Aorta (tissue), 5 donors: ENCODE measurements at places on chromosomes 16 and 17. TPM values are rescaled to one million over a fixed set of nuclear protein-coding genes. Genes with fewer than 3 reads are reported as not detected.
A peak's percentile ranks its signal among the peaks of the same experiment; 100 is the strongest.

The ATP2C2 gene
- 0.49 TPM for total RNA-seq

The PRAC2 gene
- not detected for total RNA-seq

The PPM1E gene
- total RNA-seq = 0.21 TPM

The EIF1 gene
- total RNA-seq = 726 TPM

The SEPTIN12 gene
- not detected for total RNA-seq

The SLC12A3 gene
- total RNA-seq = not detected

The SLC5A2 gene
- 0.24 TPM for total RNA-seq

The RILP gene
- 12.0 TPM for total RNA-seq

The RAB26 gene
- total RNA-seq = not detected

The NPB gene
- 0.58 TPM for total RNA-seq

GRCh38 chr16:46973996-46974324 lies 486 bp upstream of the DNAJA2 start:
- DNase-seq = no peak

DNA sequence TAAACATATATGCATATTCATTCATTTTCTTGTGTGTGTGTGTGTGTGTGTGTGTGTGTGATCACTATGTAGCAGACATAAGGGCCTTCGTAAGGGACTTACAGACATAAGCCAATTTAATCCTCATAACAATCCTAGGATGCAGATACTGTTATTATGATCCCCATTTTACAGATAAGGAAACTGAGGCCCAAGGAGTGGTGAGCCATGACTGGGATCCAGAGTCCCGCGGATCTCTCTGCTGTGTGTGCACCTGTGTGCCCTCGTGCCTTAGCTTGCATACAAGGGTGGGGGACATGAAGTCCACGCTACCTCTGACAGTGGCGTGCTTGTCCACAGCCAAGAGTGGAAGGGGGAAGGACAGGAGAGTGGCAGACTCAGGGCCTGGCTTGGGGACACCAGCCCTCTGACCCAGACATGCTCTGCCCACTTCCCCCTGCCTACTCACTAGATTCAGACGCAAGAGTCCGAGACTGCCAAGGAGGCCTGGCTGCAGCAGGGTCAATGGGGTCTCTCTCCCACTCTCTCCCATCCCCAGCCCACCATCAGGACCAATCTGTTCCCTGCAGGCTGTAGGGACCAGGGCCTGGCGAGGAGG lies 9.8 kb upstream of the SMTNL2 start:
- no peak for DNase-seq

- DNase-seq = no peak
Observed at GRCh38 chr16:71384073-71384724, 25.7 kb downstream of the CALB2 start.

GRCh38 chr17:15513058-15513791 lies 45.8 kb upstream of the CDRT4 start:
- DNase-seq = no peak

DNA sequence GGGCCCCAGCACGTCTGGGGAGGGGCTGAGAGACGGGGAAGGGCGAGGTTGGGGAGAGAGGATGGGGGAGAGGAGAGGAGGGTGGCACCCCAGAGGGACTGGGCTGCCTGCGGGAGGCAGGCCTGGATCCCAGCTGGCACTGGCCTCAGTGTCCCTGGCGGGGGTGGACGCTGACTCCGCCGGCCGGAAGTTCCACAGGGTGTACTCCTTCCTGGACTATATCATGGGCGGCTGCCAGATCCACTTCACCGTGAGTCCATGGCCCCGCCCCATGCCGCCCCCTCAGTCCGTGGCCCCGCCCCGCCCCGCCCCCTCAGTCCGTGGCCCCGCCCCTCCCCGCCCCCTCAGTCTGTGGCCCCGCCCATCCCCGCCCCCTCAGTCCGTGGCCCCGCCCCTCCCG lies 11.3 kb downstream of the CPNE7 start:
- no peak for DNase-seq

- no peak for DNase-seq
Observed at GRCh38 chr17:77450742-77451244, 310.0 kb downstream of the SEC14L1 start.

GRCh38 chr17:63116967-63117830 lies 151.2 kb downstream of the TANC2 start:
- no peak for DNase-seq

- DNase-seq = peak; percentile 85
Observed at GRCh38 chr16:4415538-4416199, 727 bp downstream of the CORO7 start.

DNA sequence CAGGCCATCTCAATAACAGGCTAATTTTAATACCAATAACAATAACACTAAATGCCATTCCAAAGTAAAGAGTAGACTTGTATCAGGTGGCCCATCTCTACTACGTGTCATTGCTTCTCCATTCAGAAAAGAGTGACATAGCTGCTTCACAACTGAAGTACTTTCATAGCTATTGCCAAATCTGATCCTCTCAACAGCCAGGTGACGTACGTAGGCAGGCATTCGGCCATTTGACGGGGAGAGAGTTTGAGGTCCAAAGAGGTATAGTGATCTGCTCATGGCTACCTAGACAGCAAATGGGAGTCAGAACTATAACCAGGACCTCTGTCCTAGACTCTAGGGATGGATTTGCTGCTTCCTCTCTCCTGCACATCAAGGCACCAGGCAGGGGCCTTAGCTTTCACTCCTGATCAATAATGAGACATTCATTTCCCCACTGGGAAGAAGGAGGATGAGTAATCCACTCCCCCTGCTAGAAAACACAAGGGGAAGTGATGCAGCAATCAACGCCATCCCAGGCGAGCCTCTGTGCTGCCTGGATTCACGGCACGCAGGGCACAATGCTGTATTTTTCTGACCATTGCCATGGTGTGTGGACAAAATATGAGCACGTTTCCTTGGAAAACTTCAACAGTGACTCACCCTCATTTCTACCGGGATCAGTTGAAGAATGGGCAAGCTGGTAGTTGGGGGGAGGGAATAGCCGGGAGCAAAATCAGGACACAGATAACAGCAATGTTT lies 80.9 kb downstream of the SPACA3 start:
- no peak for DNase-seq

GRCh38 chr16:57115514-57116182 lies 23.3 kb downstream of the CPNE2 start:
- DNase-seq = peak; percentile 80

DNA sequence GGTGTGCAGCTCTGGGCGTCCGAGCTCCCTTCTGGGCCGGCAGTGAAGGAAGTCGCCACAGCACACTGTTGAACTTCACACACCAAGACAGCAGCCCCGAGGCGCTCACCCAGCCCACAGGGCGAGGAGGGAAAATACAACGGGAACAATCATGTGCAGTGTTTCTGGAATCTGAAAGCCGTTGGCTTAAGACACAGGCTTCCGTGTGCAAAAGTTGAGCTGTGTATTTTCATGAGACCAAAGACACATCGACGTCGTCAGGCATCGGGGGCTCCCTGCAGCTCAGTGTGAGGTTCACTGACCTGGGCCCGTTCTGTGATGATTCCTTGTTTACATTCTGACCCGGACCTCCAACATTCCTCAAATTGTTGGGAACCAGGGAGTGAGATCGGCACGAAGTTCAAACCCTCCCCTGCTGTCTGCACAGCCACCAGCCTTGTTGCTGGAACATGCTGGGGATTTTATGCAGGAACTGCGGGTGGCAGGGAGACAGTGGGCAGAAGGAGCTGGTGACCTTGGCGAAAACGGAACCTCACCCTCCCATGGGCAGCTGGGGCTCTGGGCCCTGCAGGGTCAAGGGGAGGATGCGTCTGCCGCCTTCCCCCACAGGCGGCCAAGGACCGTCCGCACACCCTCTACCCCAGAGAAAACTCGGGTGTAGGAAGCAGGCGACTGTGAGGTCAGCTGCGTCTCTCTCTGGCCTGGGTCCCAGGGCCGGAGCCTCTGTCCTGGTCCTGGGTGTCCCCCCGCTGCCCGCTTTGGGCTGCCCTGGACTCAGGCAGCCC lies 72.2 kb downstream of the METRNL start:
- peak; percentile 68 for DNase-seq

DNA sequence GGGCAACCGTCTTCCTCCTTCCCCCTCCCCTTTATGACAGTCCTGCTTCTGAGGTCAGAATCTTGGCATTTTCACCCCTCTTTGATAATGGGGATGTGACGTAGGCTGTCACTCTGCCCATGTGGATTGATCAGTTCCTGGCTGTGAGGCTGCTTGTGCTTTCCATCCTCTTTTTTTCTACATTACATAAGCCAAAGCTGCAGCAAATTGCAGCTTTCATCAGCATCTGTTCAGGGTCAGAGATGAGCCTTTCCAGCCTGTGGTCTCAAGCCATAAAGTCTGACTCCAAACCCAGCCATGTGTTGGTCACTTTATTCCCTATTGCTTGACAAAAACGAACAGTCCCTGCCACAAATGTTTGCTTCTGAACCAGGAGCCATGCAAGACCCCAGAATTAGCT lies 535.1 kb downstream of the CDH11 start:
- no peak for DNase-seq

- no peak for DNase-seq
Observed at GRCh38 chr17:78779850-78780249, 2.2 kb downstream of the CYTH1 start.

DNA sequence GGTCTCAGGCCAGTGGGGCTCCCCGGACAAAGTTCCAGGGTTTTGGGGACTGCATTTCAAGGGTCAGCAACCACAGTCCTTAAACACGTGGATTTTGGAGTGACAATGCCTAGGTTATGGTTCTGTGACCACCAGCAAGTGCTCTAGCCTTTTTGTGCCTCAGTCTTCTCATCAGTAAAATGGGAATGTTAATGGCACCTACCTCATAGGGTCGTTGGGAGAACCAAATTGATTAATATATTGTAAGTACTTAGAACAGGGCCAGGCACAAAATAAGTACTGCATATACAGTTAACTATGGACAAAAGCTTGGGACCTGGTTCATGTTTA lies 13.8 kb downstream of the IL4R start:
- no peak for DNase-seq

DNA sequence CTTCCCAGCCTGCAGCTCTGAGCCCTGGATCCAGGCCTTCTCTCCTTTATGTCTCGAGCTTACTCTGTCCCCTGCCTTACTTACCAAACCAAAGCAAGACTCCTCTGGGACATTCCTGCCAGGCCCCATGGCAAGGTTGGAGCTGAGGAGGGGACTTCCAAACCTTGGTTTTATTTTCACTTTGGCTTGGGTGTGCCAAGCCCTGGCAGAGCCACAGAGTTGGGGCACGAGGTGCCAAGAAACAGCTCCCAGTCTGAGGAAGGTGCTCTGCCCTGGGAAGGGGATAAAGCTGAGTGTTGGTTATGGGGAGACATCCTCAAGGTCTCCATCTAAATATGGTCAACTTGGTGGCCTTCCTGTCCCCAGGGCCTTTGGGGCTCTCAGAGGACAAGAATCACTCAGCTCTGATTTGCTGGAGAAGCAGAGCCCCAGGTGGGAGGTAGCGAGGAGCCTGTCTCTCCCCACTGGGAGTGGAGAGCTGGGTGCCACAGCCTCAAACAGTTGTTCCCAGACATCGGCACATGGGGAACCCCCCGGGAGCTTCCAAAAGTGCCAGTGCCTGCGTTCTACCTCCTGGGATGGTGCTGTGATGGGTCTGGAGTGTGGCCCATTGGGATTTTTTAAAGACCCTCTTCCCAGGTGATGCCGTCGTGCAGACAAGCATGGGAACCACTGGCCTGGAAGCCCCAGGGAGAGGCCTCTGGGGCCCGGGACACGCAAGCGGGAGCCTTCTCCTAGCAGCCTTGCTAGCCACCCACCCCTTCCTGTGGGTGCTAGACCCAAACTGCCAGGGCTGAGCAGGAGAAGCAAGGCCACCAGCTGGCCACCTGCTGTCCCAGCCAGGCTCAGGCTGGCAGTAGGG lies 10.3 kb downstream of the NLRC5 start:
- no peak for DNase-seq

DNA sequence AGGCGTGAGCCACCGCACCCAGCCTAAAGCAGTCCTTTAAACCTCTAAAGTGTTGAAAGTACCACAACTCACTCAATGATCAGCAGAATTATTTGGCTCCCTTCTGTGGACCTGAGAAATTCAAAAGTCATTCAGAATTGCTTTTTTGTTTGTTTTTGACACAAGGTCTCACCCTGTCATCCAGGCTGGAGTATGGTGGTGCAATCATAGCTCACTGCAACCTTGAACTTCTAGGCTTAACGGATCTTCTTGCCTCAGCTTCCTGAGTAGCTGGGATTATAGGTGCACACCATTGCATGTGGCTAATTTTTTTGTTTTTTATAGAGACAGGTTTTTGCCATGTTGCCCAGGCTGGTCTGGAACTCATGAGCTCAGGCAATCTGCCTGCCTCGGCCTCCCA lies 44.3 kb downstream of the TRAF4 start:
- DNase-seq = no peak

DNA sequence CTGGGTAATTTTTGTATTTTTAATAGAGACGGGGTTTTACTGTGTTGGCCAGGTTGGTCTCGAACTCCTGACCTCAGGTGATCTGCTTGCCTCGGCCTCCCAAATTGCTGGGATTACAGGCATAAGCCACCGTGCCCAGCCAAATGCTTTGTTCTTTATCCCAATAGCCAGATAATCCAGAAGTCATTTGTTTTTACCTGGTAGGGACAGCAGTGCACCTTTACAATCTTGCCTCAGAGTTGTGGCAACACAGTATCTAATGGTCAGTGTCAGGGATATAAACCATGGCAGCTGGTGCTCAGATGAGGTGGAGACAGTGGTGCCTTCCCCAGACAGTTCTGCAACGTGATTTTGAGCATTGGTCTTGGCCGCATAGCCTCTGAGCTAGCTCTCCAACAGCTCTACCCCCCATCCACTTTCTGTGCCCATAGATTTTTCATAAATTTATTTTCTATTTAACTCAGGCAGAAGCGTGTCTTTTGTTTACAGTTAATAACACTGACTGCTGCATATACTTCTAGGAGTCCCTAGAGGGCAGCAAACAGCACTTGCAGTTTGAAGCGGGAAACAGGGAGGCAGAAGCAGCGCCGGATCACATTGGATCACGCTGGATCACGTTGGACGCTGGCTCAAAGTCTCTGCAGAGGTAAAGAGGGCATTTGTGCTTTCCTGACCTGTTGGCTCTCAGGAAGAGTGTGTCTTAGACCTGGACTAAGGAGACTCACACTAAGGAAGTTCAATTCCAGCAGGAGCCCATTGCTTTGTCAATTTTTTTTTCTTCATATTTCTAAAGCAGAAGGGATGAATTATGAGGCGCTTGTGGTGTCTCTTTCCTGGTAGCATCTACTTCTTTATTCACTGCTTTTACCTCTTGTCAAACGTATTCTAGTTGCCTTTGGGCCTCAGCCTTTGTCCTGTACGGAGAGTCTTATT lies 5.1 kb upstream of the GGT6 start:
- DNase-seq = peak; percentile 74

DNA sequence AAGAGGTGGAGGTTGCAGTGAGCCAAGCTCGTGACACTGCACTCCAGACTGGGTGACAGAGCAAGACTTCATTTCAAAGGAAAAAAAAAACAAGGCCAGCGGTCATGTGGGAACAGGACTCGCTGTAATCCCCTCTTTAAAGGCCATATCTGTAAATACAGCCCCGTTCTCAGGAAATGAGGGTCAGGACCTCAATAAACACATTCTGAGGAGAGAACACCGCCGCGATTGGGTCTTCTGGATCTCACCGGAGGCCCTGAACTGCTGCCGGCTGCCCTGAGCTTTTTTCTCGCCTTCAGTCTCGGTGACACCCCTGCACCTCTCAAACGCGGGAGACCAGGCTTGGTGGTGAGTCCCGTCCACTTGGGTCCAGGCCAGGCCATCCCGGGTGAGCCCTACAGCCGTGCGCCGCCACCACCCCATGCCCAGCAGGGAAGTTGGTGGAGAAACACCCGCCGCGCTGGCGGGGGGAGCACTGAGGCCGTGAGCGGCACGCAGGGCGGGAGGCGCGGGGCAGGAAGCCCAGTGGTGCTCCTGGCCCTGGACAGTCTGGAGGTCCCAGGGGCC lies 28.4 kb downstream of the SLC25A10 start:
- DNase-seq = peak; percentile 76

- DNase-seq = peak; percentile 44
Observed at GRCh38 chr16:89121691-89122321, 28.2 kb downstream of the ACSF3 start.

GRCh38 chr17:75512926-75513640 lies 2.3 kb downstream of the CASKIN2 start:
- no peak for DNase-seq
